HT1080 (cell line): ENCODE measurements at places on chromosomes 16 and 17.

GRCh38 chr17:39063681-39064069, 87.8 kb downstream of the PLXDC1 start:
- DNase-seq = no peak

- no peak for DNase-seq
Observed at GRCh38 chr16:8436931-8437330, 153.4 kb downstream of the TMEM114 start.

GRCh38 chr16:177394-177822, 928 bp downstream of the HBA1 start:
- DNase-seq = no peak

DNA sequence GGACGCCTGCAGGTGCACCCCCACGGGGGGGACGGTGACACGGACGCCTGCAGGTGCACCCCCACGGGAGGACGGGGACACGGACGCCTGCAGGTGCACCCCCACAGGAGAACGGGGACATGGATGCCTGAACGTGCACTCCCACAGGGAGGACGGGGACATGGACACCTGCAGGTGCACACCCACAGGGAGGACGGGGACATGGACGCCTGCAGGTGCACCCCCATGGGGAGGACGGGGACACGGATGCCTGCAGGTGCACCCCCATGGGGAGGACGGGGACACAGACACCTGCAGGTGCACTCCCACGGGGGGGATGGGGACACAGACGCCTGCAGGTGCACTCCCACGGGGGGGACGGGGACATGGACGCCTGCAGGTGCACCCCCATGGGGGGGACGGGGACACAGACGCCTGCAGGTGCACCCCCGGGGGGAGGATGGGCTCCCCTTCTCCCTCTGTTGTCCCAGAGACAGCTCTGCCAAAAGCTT, 114.5 kb upstream of the METRNL start:
- no peak for DNase-seq

- DNase-seq = no peak
Observed at GRCh38 chr16:74903901-74904678, 80.8 kb downstream of the WDR59 start.

- no peak for DNase-seq
Observed at GRCh38 chr16:1344499-1344898, 7.2 kb downstream of the TSR3 start.

- DNase-seq = no peak
Observed at GRCh38 chr16:10805334-10805733, 13.3 kb downstream of the TVP23A start.

DNA sequence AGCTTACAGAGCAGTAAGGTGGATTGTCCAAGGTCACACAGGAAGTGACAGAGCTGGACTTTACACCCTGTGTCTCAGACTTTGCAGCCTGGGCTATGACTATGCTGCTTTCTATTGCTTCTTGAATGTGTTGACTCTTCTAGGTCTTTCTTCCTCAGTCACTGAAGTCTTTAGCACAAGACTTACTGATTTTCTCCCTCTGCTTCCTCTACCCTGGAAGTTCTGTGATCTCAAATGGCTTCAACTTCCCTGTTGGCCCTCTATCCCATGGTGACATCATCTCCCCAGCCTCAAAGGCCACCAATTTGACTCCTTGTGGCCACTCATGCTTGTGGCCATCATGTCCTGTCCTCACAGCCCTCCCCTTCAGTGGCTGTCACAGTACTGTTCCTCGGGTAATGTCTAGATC, 181.3 kb downstream of the HS3ST3A1 start:
- peak; percentile 55 for DNase-seq

DNA sequence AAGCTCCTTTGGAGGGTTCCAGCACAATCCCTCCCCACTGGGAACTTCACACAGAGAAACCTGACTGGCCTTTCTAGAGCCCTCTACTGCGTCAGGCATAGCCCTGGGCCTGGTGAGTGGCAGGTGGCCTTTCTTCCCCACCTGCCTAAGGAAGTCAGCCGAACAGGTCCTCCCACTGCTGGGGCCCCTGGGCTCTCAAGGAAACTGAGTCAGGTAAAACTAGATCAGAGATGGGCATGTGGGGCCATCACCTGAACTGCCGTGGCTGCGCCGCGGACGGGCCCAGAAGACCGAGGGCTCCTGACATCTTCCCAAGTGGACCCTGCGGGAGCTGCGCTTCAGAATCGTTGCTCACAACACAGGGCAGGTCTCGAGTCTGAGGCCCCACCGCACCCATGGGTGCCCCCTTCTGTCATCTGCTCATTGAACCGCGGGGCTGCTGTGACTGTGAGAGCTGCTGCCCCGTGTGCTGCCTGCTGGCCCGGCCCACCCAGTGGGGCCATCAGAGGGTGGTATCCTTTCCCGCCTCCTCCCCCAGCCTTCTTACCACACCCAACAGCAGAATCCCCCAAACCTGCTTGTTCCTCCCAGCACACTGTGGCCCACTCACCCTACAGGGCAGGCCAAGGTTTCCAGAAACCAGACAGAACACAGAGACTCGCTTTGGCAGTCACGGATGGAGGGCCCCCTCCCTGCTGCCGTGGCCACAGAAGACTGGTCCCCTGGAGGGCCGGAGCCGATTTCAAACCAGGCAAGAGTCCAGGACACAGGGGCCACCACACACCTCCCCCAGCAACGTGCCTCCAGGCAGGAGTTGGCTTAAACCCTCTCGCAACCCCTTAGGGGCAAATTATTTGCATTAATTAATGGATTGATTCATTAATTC, 81.1 kb downstream of the TBC1D16 start:
- DNase-seq = no peak

DNA sequence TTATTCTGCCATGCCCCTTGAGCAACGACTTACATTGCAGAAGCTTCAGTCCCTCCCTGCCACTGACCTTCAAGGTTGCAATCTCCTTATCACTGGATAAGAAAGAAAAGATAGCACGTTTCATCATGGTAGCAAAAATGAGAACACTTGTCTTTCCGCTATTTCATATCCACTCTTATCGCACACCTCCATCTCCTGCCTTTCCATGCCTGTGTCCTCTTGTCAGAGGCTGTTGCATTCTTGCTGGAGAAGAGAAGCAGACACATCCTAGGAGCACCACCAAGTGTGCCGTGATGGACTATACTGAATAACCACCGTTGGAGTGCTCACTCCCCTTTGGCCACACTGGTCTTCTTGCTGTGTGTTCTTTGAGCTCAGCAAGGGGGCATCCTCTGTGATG, 230.6 kb upstream of the IRX3 start:
- DNase-seq = no peak

DNA sequence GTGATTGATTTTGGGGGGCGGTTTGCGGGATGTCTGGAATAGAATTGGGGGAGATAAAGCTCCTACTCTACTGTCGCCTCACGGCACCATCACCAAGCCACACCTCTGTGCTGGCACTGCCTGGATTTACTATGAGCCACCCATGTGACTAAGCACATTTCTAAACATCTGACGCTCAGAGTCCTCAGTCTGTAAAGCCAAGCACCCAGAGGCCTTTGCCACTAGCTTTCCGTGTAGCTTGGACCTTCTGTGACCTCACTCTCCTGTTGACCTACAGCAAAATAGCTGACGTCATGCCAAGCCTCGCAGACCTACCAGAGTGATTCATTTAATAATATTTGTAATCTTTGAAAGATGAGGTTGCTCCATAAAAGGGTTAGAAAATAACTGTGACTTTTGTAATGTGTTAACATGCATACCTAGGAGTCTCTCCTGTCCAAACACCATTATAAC, 38.5 kb upstream of the MYOCD start:
- peak; percentile 30 for DNase-seq

DNA sequence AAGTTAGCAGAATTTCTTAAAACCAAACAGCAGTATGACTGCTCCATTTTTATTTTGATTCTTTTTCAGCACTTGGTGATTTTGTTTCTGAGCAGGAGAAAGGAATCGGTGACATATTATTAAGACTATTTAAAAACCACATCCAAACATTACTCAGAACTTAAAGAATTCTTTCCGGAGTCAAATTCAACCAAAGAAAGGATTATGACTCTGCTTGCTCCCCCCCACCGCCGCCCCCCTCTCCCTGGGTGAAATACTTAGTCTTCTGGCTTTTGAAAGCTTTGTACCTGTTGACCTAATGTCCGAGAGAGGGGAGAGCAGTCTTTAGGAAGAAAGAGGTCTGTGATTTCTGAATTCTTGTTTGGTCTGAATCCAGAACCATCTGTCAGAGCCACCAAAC, 17.9 kb upstream of the COL1A1 start:
- peak; percentile 92 for DNase-seq

DNA sequence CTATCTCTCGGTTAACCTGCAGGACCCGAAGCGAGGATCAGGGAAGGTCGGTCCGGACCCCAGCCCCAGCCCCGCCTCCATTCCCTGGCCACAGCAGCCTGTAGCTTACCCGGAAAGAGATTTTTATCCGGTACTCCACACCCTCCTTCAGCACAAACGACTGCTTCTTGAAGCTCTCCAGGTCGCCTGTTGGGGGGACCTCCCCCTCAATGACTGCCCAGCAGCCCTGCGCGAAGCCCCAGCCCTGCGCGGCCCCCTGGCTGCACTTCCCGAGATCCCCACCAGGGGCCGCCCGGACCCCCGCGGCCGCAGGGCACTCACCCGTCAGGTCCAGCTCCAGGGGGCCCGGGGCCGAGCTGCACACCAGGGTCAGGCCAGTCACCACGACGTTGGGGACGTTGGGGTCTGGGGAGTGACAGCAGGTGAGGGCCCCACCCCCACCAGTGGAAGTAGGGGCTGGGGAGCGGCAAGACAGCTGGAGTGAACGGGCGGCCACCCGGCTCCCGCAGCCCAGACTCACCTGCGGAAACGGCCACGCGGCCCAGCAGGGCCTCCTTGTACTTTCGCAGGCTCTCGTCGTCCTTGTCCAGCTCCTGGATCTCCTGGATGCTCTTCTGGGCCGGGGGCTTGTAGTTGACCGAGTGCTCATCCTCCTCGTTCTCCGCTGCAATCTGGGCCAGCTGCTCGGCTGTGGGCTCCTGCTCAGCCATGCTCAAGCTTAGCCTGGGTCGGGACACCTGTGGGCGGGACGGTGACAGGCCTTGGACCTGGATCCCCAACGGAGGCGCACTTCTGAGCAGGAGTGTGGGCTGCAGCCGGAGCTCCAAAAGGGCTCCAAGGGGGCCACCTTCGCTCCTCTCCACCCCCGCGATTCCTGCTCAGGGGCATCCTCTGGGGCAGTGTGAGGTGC, 1.7 kb downstream of the ARHGDIA start:
- DNase-seq = peak; percentile 56

GRCh38 chr16:6482696-6483468, 849.8 kb upstream of the RBFOX1 start:
- DNase-seq = no peak
